Substantia nigra (tissue), 51 donors: ENCODE measurements at places on chromosomes 7 and 10.

DNA sequence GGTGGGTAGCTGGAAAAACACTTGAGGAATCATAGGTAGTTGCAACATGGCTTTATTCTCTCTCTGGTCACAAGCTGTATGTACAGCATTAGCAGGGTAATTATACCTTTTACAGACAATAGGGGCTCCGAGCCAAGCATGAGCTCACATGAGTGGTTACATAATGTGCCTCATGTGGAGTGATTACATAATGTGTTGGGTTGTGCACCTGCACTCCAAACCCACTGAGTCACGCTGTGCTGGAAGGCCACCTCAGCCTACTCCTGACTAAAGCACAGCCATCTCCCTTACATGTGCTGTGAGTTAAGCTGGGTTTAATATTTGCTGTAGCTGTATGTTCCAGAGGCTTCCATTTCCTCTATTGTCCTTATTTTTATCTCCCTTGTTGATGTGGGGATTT is 348.7 kb upstream of the SEMA3C start:
- DNase-seq, result no peak

- no peak for DNase-seq
Observed at GRCh38 chr10:13560597-13560996, 26.2 kb upstream of the PRPF18 start.

- peak; percentile 82 for DNase-seq
Observed at GRCh38 chr10:104353325-104354048, at the start of gene CFAP58. Gene CFAP58 (plus strand): TSS chr10:104353833. CDS start chr10:104353898, 65 bp downstream.

DNA sequence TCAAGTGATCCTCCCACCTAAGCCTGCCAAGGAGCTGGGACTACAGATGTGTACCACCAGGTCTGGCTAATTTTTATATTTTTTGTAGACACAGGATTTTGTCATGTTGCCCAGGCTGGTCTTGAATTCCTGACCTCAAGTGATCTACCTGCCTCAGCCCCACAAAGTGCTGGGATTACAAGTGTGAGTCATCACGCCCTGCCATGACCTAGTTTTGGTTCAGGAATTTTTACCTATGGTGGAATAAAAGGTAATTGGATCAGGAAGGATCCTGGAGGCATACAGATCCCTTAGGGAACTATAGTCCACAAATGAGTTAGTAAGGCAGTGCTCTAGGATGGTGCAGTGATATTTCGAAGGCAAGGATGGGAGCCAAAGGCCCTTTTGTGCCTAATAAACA is 717.9 kb downstream of the PHTF2 start:
- DNase-seq, result no peak

DNA sequence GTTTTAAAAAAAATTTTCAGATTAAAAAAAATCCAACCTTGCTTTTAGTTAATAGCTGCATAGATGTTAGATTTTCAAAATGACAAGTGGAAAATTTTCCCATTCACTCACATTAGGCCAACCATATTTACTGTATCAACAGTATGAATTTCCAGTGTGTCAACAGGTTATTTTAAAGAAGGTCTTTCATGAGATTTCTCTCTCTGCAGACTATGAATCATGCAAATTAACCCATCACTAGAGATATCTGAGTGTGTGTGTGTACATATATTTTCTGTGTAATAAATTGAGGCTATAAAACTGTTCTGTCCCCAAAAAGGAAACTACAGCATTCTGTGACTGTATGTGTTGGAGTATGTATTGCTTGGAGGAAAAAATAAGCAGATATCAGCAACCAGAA is 305.6 kb downstream of the ARL4A start:
- DNase-seq, result no peak

DNA sequence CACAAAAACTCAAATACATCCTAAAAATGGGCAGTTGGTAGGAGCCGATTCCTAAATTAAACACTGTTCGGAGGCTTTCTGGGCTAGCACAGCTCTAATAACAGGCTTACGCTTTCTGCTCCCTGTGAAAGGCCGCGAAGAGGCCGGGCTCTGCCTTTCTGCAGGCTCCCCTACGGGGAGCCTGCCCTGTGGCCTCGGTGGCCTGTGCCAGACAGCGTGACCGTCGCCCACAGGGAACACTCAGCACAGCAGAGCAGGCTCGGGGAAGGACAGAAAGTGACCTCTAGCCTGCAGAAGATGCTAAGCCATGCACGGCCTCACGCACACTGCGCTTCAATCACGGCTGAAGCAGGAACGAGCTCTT is 64.2 kb downstream of the DIP2C start:
- peak; percentile 83 for DNase-seq

- peak; percentile 15 for DNase-seq
Observed at GRCh38 chr7:92246360-92247101, 757 bp downstream of the ANKIB1 start.

DNA sequence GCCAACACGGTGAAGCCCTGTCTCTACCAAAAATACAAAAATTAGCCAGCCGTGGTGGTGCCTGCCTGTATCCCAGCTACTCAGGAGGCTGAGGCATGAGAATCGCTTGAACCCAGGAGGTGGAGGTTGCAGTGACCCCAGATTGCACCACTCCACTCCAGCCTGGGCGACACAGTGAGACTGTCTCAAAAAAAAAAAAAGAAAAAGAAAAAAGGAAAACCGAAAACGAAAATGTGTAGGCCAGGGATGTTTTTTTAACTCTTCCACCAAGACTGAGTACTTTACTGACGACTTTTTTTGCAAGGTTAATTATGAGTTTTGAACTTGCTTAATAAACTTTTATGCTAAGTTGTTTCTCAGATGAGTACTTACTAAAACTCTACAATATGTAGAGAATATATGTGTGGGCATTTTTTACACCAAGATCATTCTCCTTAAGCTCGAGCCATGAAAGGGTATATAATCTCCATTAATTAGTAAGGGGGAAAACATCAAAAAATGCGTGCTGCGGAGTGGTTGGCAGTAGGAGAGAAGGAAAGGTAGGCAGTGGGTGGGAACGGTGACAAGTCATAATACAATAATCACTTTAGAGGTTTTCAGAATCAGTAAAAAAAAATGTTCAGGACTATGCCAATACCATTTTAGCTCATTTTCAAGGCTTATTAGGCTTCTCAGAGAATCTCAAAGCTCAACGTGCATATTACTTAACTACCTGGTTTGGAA is 8.6 kb upstream of the ADRB1 start:
- DNase-seq, result no peak

DNA sequence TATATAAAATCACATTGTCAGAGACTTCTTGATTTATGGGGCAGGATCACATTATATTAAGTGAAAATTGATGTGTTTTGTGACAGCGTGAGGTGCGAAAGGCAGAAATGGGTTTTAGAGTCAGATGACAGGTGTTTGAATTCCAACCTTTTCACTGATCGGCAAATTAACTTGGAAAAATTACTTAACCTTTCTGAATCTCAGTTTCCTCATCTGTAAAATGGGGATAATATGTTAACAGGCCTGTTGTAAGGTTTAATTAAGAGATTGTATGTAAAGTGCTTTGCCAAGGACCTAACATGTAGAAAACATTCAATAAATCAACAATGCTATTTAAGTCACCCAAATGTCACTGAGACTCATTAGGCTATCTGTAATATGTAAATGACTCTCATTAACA is 221.2 kb upstream of the LYZL1 start:
- DNase-seq, result no peak

DNA sequence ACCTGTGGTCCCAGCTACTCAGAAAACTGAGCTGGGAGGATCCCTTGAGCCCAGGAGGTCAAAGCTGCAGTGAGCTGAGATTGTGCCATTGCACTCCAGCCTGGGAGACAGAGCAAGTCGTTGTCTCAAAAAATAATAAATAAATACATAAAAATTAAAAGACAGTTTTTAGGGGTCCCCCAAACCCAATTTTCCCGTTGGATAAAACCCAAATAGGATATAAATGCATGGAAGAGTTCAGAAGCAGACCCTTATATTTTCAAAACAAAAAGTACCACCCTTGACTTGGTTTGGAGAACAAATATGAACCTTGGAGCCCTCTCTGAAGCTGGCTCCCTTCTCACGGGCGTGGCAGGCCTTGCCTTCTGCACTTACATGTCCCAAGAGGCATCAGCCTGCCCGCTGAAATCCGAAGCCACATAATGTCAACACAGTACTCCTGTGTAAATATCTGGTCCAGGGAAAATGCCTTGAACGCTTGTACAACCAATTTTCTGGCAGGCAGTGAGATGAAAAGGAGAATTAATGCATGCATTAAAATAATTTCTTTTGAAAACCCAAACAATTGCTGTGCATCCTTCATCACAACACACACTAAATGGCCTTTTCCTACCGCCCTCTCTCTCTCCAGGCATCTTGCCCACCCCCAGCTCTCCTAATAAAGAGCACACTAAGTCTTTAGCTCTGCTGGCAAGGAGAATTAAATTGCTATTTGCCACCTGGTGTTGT is 46.4 kb upstream of the PARD3 start:
- DNase-seq, result no peak

DNA sequence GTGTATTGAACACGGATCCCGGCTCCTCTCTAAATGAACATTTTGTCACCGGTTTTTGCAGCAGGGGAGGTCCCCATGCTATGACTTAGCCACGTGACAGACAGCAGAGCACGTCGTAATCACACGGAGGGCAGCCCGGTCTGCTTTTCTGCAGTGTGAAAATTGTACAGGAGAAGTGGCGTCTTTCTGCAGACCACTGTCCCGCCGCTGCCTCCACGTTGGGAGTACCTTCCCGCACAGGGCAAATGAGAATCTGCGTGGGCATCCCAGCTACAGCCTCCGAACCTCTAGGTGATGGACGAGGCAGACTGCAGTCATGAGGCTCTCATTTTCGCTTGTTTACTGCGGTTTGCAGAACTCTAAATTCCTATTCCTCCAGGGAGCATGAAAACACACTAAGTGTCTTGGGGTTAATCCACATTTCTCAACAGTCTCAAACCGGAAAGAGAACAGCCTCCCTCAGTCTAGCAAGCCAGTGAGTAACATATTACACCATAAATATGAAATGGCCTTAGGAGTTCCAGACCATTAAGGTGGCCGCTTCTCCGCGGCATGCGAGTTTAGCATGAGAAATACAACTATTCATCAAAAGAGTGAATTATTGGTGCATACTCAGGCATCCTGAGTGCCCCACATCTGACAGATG is 89.8 kb downstream of the TCERG1L start:
- no peak for DNase-seq

DNA sequence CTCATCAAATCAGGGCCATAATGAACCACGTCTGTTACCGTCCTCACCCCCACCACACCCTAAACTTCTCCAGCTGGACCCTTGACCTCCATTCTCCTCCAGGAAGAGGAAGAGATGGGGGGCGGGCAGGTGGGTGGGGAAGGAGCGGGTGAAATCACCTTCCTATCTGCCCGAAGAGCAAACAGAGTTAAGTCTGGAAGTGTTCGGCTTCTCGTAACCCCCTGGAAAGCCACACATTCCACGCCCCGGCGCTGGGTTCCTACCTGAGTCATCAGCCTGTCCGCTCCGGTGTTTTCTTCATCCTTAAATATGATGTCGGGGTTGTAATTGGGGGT is 736 bp downstream of the SHH start:
- DNase-seq, result no peak

DNA sequence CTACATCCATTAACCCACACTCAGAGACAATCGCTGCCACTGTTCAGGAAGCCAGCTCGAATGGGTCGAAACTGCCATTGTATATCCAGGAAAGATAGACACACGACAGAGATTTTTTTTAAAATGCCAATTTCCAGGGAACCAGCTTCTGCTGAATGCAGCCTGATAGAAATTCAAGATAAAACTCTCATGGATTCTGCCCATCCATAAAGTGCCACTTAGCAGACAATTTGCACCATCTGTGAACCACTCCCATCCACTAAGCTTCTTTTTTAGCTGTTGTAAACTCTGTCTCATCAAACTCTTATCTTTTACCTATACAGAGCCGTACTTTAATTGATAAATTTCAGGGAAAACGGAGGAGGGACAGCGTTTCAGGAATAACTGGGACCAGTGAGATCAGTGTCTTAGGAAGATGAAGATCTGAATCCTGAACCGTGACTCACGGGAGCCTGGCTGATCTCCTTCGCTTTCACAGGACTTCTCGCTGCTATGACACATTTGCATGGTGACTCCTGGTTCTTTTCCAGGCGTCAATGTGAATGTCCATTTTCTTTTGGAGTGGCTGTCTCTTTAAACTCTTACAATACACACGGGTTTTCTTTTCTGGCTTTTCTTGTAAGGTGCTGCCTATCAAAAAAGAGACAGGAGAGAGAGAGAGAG is 103.4 kb downstream of the FAM204A start:
- no peak for DNase-seq

DNA sequence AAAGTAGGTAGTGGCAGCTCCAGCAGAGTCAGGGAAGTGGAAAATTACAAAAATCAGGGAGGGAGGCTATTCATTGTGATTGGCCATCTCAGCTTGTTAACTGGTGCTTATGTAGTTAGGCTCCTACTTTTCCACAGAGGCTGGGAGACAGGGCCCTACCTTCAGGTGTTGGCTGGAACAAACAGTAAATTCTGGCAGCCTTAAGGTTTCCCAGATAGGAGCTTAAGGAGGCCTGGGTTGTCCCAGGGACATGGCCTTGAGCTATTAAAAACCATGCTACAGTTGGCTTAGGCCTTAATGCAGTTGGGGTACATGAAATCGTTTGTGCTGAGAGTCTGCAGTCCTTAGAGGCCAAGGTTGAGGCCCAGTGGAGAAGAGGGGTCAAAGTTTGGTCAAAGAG is 324.5 kb downstream of the LHFPL3 start:
- DNase-seq, result no peak

DNA sequence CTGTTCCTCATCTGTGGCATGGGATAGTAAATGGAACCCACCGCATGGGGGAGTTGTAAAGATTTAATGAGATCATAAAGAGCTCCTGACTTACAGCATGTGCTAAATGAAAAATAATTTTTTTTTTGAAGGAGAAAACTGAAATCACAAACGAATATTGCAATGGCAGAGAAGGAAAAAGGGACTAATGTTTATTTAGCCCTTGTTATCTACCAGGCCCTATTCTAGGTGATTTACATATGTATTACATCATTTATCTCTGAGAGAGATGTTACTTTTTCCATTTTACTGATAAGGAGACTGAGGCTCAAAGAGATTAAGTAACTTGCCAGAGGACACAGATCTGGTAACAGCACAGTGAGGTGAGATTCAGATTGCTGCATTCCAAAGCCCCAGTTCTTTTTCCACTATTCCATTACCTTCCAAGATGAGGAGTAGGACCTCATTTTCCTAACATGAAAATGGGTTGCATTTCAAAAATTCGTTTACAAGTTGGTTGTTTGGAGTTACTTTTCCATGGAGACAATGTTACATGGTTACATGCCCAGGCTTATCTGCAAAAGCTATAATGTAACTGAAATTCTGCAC is 28.6 kb downstream of the VCL start:
- no peak for DNase-seq

DNA sequence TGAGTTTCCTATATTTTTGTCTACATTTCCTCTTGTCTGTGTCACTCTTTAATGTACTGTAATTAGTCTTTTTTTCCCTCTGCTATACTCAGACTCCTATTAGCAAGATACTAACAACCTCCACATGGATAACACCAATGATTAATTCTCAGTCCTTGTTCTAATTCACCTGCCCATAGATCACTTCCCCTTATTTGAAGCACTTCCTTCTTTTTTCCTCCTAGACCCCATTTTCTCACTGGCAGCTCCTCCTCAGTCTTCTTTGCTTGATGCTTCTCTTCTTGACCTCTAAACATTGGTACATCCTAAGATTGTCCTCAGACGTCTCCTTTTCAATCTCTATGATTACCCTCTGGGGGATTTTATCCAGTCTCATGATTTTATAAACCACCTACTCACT is 98.2 kb upstream of the IMMP2L start:
- DNase-seq, result no peak

GRCh38 chr10:96889415-96890171 is 57.5 kb downstream of the LCOR start:
- DNase-seq, result no peak

GRCh38 chr7:155721056-155721455 is 76.6 kb downstream of the RBM33 start:
- DNase-seq, result no peak
